ENCODE measurements at places on chromosomes 16 and 17. TPM values are rescaled to one million over a fixed set of nuclear protein-coding genes. Genes with fewer than 3 reads are reported as not detected.

DNA sequence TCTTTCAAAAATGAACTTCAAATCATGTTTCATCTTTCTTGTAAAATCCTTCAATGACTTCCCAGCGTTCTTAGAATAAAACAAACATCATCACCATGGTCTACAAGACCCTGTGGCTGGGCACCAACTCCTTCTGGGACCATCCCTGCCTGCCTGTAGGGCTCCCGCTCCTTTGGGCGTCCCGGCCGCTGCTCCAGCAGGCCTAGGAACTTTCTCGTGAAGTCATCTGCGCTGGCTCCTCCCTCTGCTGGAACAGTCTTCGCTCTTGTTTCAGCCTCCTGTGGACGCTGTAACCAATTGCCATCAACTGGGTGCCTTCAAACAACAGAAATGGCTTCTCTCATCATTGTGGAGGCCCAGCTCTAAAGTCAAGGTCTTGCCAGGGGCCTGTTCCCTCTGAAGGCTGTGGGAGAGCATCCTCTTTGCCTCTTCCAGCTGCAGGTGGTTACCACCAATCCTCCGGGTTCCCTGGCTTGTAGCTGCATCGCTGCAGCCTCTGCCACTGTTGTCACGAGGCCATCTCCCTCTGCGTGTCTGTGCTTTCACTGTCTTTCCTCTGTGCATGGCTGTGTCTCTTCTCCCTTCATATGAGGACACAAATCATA lies 185.5 kb upstream of the SDK2 start:
- no peak overlapping the region for H3K4me3 ChIP-seq
- H3K4me1 ChIP-seq = peaks cover 7% of the 10 kb centered on the region
- H3K27ac ChIP-seq = no peak overlapping the region
- DNase-seq = no peak
- H3K27me3 ChIP-seq = no peaks in the 10 kb centered on the region
- H3K36me3 ChIP-seq = no peaks in the 10 kb centered on the region

GRCh38 chr16:3520841-3521240 lies 20.0 kb downstream of the CLUAP1 start:
- H3K27ac ChIP-seq = no peak overlapping the region
- H3K36me3 ChIP-seq = peaks cover 35% of the 10 kb centered on the region
- peaks cover 5% of the 10 kb centered on the region for H3K4me1 ChIP-seq

DNA sequence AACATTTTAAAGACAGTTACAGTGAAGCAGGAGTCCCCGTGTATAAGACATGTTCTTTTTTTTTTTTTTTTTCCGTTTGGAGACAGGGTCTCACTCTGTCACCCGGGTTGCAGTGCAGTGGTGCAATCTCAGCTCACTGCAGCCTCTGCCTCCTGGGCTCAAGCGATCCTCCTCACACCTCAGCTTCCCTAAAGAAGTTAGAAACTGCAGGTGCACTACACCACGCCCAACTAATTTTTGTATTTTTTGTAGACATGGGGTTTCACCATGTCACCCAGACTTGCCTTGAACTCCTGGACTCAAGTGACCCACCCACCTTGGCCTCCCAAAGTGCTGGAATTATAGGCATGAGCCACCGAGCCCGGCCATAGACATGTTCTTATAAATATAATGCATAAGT lies 3.0 kb downstream of the EVI2B start:
- peaks cover 21% of the 10 kb centered on the region for H3K36me3 ChIP-seq
- no peaks in the 10 kb centered on the region for H3K27me3 ChIP-seq
- H3K27ac ChIP-seq = peak overlapping the region; percentile 92
- peak overlapping the region; percentile 89 for H3K4me3 ChIP-seq
- peaks cover 73% of the 10 kb centered on the region for H3K4me1 ChIP-seq

- H3K27me3 ChIP-seq = peaks cover 40% of the 10 kb centered on the region
- no peaks in the 10 kb centered on the region for H3K36me3 ChIP-seq
- H3K4me3 ChIP-seq = no peak overlapping the region
- no peak for DNase-seq
- H3K4me1 ChIP-seq = no peaks in the 10 kb centered on the region
- no peak overlapping the region for H3K27ac ChIP-seq
These were observed 1.9 kb upstream of the C16orf74 start for GRCh38 chr16:85752511-85753420.

- no peaks in the 10 kb centered on the region for H3K27me3 ChIP-seq
- H3K36me3 ChIP-seq = peaks cover 23% of the 10 kb centered on the region
- peaks cover 13% of the 10 kb centered on the region for H3K4me1 ChIP-seq
- no peak overlapping the region for H3K4me3 ChIP-seq
These were observed 109.0 kb downstream of the FTO start for GRCh38 chr16:53812914-53813313.

DNA sequence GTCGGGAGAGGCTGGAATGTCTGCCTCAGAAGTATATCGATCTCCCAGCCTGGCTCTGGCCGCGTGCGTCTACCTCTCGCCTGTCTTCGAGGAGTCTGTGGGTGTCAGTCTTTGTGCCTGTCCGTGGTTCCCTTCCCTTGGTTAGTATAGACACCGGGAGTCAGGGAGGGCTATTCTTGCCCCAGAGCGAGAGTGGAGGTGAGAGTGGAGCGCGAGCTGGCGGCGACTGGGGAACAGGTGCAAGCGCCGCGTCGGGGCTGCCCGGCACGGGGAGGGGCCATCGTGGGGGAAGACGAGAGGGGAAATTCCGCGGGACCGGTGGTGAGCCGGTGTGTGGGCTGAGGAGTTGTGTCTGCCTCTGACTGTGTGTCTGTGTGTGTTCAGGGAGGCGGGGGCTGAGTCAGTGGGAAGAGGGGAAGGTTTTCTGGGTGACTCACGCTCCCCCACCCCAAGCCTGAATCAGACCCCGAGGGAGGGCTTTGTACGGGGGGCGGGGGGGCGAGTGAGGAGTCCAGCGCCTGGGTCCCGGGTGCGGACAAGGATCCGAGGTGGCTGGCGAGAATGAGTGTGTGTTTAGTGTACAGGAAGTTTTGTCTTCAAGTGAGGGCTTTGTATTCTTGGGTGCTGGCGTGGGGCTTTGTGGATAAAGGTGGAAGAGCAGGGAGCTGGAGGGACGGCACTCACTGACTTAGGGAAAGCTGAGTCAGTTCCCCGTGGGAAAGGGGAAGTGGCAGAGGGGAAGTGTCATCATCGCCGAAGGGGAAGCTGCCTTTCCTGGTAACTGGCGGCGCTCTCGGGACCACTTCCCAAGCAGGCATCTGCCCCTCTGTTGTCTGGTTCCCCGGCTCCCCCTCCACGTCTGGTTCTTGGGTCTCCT lies 8.6 kb downstream of the KDM6B start:
- peak; percentile 94 for DNase-seq
- H3K27me3 ChIP-seq = no peaks in the 10 kb centered on the region
- peaks cover 53% of the 10 kb centered on the region for H3K4me1 ChIP-seq
- H3K27ac ChIP-seq = peak overlapping the region; percentile 96
- H3K36me3 ChIP-seq = peaks cover 17% of the 10 kb centered on the region

DNA sequence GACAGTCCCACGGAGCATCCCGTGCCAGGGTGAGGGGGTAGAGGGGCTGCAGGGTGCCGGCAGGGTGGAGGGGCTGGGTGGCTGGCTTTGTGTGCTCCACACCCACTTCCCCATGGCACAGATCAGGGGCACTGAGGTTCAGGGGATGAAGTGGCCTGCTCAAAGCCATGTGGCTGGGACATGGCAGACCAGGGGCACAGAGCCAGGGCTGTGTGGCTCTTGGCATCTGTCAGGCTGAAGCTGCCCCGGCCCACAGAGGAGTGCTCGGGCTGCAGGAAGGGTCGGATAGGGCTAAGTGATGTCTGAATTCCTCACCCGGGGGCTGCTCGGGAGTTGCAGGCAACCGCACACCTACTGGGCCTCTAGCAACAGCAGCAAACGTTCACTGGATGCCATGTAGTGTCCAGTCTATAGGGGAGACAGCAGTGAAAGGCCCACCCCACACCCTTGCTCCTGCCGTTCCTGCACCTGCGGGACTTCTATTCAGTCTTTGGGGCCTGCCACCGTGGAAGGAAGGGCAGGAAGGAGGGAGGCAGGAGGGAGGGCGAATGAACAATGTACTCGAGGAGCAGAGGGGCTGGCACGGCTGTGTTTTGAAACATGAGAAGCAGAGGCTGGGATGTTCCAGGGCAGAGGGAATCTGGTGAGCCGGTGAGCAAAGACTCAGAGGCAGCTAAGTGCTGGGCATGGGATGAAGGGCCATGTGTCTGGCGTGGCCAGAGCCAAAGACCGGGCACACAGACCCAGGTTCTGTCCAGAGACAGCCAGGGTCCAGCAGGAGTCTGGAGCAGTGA lies 15.1 kb downstream of the SLC5A10 start:
- H3K27ac ChIP-seq = no peak overlapping the region
- DNase-seq = no peak
- no peaks in the 10 kb centered on the region for H3K36me3 ChIP-seq

- H3K36me3 ChIP-seq = no peaks in the 10 kb centered on the region
- H3K27me3 ChIP-seq = peaks cover 6% of the 10 kb centered on the region
- no peak overlapping the region for H3K27ac ChIP-seq
- no peak for DNase-seq
- no peak overlapping the region for H3K4me3 ChIP-seq
These were observed 185.5 kb upstream of the NLRP1 start for GRCh38 chr17:5769593-5770354.

DNA sequence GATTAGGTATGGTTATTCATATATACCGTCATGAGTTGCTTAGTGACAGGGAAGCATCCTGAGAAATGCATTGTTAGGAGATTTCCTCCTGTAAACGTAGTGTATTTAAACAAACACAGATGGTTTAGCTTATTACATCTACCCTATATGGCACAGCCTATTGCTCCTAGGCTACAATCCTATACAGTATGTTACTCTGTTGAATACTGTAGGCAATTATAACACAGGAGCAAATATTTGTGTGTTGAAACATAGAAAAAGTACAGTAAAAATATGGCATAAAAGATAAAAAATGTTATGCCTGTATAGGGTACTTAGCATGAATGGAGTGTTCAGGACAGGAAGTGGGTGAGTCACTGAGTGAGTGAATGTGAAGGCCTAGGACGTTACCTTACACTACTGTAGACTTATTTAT lies 157.7 kb downstream of the CDH11 start:
- no peaks in the 10 kb centered on the region for H3K36me3 ChIP-seq
- H3K27me3 ChIP-seq = no peaks in the 10 kb centered on the region
- H3K4me3 ChIP-seq = no peak overlapping the region
- H3K4me1 ChIP-seq = no peaks in the 10 kb centered on the region

DNA sequence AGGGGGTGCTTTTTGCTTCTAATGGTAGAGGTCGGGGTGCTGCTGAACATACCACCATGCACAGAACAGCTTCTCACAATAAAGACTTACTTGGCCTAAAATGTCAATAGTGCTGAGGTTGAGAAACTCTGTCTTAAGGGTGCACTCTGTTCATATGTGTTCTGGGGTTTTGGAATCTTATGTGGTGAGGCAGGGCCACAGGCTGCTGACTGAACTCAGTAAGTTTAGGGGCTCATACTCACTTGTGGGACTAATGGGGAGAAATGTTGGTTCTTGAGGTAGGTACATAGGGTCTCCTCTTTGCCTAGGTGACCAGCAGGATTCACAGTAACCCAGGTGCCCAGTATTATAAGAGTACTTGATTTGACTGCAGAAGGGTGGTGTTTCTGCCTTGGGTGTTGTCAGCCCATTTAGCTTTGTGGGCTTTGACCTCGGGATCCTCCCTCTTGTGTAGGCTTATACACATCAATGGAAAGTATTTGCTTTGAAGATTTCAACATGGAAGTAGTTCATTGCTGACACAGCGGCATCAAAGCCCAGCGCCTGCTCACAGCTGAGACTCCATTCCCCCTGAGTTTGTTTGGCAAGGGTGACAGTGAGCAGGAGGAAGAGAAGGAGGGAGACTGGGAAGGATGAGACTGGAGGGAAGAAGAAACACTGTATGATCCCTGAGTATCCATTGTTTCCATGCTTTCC lies 17.2 kb downstream of the SLC7A6 start:
- H3K36me3 ChIP-seq = peaks cover 53% of the 10 kb centered on the region
- H3K4me1 ChIP-seq = peaks cover 70% of the 10 kb centered on the region
- H3K27me3 ChIP-seq = no peaks in the 10 kb centered on the region

GRCh38 chr17:80650751-80651518 lies 106.3 kb downstream of the RPTOR start:
- H3K27ac ChIP-seq = peak overlapping the region; percentile 9
- no peak for DNase-seq
- H3K4me1 ChIP-seq = peaks cover 62% of the 10 kb centered on the region
- H3K4me3 ChIP-seq = no peak overlapping the region

DNA sequence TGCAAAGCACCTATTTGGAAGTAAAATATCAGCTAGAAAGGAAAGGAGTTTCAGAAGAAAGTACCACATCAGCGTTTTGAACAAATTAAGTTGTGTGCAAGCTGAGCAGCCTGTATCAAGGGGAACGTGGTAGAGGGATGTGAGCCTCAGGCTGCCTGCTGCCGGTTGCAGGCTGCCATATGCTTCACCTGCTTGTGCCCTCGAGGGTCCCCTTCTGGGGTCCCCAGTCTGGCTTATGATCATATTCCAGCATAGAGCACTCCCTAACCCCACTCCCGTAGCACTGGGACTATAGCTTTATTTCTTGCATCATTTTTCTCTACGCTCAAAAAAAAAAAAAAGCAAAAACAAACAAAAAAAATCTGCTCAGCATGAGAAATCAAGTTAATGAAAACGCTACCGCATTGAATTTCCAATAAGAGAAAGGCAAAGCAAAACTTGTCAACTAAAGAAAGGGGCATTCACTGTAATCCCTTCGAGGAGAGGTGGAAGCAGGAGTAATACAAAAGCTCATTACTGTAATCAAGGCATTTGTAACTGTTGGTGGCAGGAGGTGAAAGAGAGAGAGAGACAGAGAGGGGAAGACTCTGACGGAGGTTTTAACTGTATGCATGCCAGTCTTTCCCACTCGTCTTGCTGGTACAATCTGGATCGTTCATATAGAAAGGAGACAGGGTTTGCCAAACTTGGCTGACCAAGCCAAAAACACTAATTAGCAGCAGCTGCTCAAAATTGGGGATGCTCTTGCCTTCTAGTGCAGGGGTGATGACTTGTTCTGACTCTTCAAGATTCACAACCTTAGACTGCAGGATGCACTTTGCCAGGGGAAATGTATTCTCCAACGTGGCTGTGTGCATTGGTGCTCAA lies 258.2 kb upstream of the HSBP1 start:
- H3K27me3 ChIP-seq = no peaks in the 10 kb centered on the region
- no peak overlapping the region for H3K27ac ChIP-seq
- no peaks in the 10 kb centered on the region for H3K4me1 ChIP-seq
- no peak overlapping the region for H3K4me3 ChIP-seq
- no peak for DNase-seq

GRCh38 chr17:52378860-52379259 lies 220.3 kb upstream of the CA10 start:
- H3K4me3 ChIP-seq = no peak overlapping the region
- H3K4me1 ChIP-seq = no peaks in the 10 kb centered on the region
- no peak overlapping the region for H3K27ac ChIP-seq

DNA sequence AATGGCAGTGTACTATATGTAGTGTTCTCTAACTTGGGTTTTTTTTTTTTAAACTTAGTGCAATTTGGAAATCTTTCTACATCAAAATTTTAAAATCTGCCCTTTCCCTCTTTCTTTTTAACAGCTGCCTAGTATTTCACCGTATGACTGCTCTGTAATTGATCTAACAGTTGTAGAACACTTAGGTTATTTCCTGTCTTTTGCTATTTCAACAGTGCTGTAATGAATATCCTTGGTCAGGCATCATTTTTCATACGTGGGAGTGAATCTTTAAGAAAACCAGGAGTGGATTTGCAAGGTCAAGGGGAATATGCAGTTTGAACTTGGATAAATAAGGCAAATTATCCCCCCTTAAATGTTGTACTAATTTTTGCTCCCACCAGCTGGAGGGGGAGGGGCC lies 3.8 kb downstream of the NLRC5 start:
- DNase-seq = no peak
- H3K27ac ChIP-seq = peak overlapping the region; percentile 52
- H3K4me1 ChIP-seq = peaks cover 77% of the 10 kb centered on the region
- H3K36me3 ChIP-seq = peaks cover 51% of the 10 kb centered on the region
- peak overlapping the region; percentile 59 for H3K4me3 ChIP-seq

Gene PSMD11
- 190 TPM for total RNA-seq

Gene CACNA1H
- total RNA-seq = 0.18 TPM

Gene PPP1R1B
- not detected for total RNA-seq

Gene PRRT2
- total RNA-seq = 1.3 TPM

Gene ACE
- 0.59 TPM for total RNA-seq

Gene MRPL27
- 73.4 TPM for total RNA-seq

Gene STX4
- 56.4 TPM for total RNA-seq

Gene MTHFSD
- 31.8 TPM for total RNA-seq

Gene LRRC37A
- 2.6 TPM for total RNA-seq
